ENCODE measurements at places on chromosomes 7 and 10. TPM values are rescaled to one million over a fixed set of nuclear protein-coding genes. Genes with fewer than 3 reads are reported as not detected.

DNA sequence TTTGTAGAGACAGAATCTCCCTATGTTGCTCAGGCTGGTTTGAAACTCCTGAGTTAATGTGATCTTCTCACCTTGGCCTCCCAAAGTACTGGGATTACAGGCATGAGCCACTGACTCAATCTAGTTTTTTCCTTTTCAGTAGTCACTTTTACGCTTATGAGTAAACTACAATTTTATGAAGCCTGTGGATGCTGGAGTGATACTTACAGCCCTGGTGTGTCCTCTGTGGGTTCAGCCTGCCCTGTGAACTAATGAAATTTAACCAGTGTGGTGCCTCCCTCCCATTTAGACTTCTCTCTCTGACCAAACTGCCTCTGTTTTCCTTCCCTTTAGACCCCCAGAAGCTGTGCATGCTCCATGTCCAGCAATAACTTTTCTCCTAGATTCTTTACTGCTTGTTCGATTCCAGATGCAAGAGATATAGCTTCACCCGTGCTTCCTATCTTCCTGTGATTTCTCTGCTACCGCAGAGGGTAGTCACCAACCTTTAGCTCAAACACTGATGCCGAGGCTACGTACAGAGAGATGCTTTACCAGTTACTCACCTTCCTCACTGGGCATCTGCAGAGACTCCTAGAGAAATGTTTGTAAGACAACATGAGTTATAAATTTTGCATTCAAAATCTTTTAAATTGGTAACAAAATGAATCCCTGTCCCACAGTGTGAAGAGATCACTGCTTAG is 90.8 kb downstream of the KIAA1217 start:
- no peak for DNase-seq

Gene CYP26C1
- polyA plus RNA-seq, result not detected

DNA sequence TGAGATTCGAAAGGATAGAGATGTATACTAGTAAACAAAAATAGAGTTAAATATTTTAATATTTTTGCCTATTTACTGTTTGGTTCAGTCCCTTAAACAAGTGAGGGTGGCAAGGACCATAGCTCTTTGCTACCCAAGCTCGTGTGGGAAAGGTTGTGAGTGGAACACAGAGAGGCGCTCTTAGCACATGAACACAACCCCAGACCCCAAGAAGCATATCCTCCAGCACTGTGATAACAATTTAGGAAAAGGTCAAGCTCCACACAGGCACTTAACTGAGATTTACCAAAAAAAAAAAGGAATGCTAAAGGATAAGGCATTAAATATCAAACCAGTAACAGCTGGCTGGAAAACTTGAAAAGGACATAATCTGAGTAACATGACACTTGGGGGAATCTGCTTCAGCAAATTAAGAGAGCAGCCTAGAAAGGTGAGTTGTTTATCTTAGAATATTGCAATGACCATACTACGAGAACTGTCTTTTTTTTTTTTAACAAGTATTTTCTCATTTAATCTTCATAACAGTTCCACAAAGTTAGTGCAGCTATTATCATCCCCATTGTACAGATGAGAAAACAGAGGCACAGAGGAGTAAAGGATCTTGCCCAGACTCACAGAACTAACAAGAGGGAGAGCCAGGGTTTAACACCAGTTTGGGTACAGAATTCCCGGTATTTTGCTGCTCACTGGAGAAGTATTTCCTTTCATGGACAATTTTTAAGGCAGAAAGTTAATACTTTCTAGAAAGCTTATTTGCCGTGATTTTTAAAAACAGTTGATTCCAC is 303.5 kb upstream of the AOAH start:
- no peak for DNase-seq

Gene HHEX
- 9.8 TPM for polyA plus RNA-seq

All from muscle of back (tissue), 13 donors.